ENCODE measurements at places on chromosomes 2 and 18. TPM values are rescaled to one million over a fixed set of nuclear protein-coding genes. Genes with fewer than 3 reads are reported as not detected.

GNAL gene
- 0.04 TPM for total RNA-seq

- DNase-seq: no peak
Observed at GRCh38 chr18:61085036-61085435, 248.2 kb upstream of the CDH20 start.

DNA sequence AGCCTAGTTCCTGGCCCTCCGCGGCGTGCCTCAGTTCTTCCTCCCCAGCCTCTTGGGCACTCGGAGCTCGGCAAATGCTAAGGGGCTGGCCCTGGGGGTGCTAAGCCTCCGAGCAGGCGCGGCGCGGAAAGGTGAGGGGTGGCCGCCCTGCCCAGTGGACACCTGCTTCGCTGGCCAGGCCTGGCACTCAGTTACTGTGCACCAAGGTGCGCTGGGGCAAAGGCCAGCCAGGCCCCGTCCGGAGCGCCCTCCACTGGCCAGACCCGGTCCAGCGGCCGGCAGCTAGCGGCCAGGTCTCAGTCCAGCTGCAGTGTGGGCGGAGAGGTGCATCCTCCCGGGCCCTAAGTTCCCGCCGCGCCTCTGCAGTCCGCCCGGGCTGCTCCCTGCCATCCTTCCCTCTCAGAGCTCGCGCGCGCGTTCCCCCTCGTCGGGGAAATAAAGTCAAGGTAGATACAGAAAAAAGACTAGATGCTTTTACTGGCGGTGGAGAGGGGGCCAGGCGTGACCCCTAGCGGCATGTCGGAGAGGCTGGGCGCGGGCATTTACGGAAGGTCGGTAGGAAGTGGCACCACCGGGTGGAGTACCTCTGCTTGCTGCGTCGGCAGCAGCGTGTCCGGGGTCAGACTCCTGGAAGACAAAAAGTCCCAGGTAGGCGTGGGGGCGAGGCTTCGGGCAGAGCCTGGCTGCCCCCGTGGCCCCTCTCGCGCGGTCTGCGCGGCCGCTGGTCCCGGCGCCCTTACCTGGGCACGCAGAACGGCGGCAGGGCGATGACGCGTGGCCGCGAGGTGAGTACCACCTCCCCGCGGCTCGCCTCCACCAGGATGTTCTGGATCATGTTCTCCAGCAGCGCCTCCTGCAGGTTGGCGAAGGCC lies 9.4 kb upstream of the CRYBA2 start:
- peak; percentile 69 for DNase-seq

- DNase-seq: no peak
Observed at GRCh38 chr2:217047631-217048030, 187.8 kb upstream of the TNP1 start.

- no peak for DNase-seq
Observed at GRCh38 chr2:84022810-84023431, 436.2 kb downstream of the SUCLG1 start.

- DNase-seq: no peak
Observed at GRCh38 chr2:77328134-77328931, 193.8 kb downstream of the LRRTM4 start.
